ENCODE measurements at places on chromosomes 2 and 18.

- DNase-seq, result no peak
Observed at GRCh38 chr2:121418494-121419058, 112.1 kb upstream of the RNU4ATAC start.

DNA sequence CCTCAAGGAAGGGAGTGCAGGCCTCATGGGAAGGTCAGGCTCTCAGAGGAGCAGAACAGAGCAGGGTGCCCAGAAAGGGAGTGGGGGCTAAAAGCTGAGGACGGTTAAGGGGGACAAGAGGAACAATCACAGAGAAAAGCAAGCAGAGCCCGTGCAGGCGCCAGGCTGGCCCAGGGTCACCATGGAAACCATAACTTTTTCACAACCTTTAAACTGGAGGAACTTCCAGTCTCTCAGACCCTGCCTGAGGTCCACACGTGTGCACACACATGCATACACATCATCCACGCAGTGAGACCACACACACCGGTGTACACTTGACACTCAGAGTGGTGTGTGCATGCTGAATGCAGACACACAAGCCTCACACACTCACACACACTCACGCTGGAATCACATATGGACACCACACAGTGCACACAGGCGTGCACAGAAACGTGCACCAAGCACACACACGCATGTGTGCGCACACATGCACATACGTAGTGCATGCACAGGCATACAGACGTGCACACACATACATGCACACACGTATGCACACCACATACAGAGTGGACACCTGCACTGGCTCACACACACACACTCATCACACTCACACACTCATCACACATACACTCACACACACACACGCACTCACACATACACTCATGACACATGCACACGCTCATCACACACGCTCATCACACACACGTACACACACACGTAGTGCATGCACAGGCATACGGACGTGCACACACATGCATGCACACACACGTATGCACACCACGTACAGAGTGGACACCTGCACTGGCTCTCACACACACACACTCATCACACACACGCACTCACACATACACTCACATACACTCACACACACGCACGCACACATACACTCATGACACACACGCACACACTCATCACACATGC, 37.2 kb upstream of the SNED1 start:
- DNase-seq, result peak; percentile 28

DNA sequence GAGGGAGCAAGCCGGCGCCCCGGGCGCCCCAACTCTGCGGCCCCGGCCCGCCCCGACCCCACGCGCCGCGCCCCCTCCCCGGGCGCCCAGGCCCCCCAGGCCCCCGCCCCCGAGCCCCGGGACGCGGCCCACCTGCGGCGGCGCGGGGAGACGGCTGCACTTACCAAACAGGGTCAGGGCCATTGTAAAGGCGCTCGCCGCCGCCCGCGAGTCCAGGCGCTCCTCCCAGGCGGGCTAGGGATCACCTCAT, 526 bp downstream of the CHN1 start:
- no peak for DNase-seq

DNA sequence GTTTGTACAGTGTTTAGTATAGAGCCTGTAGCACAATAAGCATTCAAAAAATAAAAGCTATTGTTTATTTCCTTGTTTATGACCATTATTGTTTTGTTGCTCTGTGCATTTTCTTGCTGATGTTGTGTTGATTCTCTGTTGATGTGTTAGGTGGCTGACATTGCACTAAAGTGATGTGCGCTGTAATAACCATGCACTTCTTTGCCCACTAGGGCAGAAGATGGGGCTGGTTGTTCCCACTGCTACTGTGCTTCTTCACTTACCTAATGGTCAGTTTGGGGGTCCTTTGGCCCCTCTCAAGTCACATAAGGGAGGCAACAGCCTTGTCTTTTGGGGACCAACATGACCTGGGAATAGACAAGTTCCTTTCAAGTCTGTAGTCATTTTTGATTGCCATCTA, 6.0 kb downstream of the SCG2 start:
- DNase-seq, result no peak

DNA sequence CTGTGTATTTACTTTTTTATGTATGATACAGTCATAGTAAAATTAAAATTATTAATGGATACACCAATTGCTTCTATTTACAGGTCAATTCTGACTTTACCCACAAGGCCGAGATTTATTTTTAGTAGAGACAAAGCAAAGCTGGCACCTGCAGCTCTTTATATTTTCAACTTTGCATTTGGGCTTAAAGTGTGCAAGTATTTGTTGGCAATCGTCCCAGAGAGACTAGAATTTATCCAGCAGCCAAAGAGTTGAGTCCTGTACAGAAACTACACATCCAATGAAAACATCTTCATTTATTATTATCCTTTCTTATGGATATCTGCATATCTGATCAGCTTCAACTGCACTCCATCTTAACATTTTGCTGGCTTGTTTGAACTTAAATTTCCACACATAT, 485.6 kb downstream of the SOX11 start:
- DNase-seq, result peak; percentile 15

Data from astrocyte of the spinal cord (primary cell).